Activated effector memory CD4-positive, alpha-beta T cell treated with Interleukin-2 at 50 U/mL for 16 hours (primary cell): ENCODE measurements at places on chromosomes 1 and 21.

- DNase-seq, result no peak
Measured at GRCh38 chr1:31013187-31013864, 52.2 kb downstream of the PUM1 start.

- no peak for DNase-seq
Measured at GRCh38 chr1:214514032-214514818, 37.2 kb downstream of the PTPN14 start.

GRCh38 chr1:234936612-234937389 is 191.8 kb downstream of the TOMM20 start:
- no peak for DNase-seq

GRCh38 chr1:156500543-156500792 is at the start of gene MEF2D:
Gene MEF2D (minus strand): TSS chr1:156500775. CDS start chr1:156483292, 17,483 bp downstream.
- DNase-seq, result no peak

GRCh38 chr1:213939888-213940287 is 47.9 kb upstream of the PROX1 start:
- no peak for DNase-seq

- DNase-seq, result no peak
Measured at GRCh38 chr21:41754479-41754891, 12.4 kb downstream of the RIPK4 start.
